NCI-H510A treated with DMSO at 0.1 percent for 48 hours (cell line): ENCODE measurements at places on chromosomes 7 and 10.

GRCh38 chr10:124164264-124164663 is 70.9 kb upstream of the CHST15 start:
- no peak for DNase-seq

DNA sequence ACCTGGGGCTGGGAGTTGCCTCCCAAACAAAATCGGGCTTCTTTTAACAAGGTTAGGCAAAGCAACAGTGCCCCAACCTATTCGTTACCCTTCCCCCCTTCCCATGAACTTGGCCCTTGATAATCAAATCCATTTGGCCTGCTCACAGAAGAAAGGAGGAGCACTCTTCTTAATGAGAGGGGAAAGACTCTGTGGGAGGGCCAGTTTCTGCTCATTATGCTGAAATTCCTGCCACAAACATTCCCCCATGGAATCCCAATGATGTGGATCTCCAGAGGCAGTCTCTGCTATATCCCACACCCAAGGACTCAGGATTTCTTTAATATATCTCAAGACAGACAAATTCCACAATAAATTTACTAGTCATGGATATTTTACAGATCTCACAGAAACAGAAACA is 43.0 kb downstream of the LSM5 start:
- no peak for DNase-seq

GRCh38 chr7:87094322-87094721 is 34.9 kb upstream of the ELAPOR2 start:
- no peak for DNase-seq

- DNase-seq: no peak
These were observed 24.3 kb downstream of the IL6 start for GRCh38 chr7:22751341-22751740.

- no peak for DNase-seq
These were observed 383.6 kb downstream of the LRMDA start for GRCh38 chr10:75815066-75815465.

GRCh38 chr7:84568781-84569180 is 374.2 kb upstream of the SEMA3A start:
- no peak for DNase-seq

GRCh38 chr7:156529956-156530355 is 110.6 kb upstream of the RNF32 start:
- no peak for DNase-seq

DNA sequence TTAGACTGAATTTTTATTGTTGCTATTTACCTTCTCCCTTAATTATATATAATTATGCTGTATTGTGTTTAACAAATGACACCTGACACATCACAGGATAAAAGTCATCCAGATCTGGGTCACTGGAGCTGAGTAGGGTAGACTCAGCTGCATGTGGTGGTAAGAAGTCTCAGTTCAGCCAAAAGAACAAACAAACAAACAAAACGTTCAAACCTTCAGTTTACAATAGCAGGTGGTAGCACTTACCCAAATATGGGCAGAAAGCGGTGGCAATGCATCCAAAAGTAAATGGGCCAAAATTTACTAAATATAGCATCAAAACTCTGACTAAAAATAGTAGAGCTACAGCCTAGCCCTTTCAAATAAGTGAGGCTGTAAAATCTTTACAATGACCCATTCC is 42.2 kb downstream of the ZWINT start:
- DNase-seq: no peak
